ENCODE measurements at places on chromosomes 4 and X.

DNA sequence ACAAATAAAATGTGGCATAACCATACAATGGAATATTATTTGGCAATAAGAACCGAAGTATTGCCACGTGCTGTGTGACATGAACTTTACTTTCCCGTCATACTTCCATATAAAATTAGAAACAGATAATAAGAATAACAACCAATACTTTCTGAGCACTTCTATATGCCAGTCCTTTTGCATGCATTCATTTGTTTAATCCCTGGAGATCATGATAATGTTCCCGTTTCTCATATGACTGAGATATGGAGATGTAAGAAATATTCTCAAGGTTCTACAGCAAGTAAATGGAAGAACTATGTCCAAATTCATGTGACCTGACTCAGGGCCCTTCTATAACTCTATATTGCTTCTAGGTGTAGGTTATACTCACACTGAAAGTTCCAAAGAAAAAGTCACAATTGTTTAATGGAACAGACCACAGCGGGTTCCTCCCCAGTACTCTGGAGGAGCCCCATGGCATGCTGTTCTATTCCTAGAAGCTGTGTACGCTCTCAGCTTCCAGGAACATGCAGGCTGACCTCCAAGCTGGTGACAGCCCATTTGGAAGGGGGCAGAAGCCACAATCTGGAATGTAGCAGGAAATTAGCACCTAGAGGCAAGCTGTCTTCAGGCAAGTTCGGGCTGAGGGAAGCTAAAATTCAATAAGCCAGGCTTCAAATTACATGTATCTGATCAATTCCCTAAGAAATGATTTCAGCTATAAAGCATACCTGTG lies 31.5 kb downstream of the QDPR start:
- no peak for DNase-seq

DNA sequence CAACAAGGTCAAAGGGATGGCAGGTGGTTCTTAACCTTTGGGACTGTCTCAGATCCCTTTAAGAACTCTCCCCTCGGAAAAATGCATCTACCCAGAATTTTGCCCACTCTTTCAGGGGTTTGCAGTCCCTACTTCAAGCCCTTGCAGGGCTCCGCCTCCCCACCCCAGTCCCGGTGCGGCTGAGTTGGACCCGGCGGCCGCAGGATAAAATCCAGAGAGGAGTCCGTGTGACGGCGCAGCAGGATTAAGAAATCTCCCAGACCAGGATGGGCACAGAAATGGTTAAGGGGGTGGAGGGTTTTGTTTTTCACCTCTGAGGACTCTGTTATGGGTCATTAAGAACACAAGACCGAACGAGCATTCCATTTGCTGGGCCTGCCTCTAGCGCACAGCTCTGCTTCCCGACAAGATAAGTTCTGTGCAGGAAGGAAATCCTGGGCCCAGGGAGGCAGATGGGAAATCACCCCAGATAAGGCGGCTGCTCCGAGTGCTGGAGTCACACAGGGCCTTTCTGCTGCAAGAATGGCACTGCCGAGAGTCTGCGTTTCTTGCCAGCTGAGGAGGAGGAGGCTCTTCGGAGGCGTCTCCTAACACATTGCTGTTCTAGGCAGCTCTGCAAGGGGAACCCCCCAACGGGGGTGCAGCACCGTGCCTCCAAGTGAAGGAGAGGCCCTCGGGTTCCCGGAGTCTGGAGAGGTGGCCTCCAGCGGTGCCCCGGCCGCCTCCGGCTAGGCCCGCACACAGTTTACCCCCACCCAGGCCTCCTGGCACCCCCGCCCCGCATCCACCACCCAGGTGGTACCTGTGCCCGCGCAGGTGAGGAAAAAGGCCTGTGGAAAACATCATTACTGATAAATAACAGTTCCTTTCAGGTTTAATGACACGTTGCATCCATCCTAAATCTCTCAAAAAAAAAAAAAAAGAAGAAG lies 277.6 kb downstream of the BCOR start:
- DNase-seq = peak; percentile 54

DNA sequence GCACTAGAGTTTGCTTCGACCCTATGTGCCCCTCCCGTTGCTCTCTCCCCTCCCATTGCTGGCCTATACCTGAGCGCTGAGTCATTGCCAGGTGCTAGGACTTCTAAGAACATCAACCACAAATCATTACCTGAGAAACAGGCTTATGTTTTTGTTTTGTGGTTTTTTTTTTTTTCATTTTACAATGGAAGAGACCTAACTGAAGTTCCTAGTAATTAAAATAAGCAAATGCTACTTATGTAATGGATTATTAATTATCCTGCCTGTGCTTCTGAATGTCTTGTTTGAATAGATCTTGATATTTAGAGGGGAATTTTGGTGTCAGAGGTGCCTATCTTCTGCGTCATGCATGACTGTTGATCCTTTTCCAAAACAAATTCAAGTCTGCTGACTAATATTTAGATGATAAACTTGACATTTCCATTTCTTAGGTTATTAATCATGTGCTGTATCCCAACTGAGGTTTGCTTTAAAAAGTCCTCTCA lies 275.4 kb upstream of the CPEB2 start:
- no peak for DNase-seq

DNA sequence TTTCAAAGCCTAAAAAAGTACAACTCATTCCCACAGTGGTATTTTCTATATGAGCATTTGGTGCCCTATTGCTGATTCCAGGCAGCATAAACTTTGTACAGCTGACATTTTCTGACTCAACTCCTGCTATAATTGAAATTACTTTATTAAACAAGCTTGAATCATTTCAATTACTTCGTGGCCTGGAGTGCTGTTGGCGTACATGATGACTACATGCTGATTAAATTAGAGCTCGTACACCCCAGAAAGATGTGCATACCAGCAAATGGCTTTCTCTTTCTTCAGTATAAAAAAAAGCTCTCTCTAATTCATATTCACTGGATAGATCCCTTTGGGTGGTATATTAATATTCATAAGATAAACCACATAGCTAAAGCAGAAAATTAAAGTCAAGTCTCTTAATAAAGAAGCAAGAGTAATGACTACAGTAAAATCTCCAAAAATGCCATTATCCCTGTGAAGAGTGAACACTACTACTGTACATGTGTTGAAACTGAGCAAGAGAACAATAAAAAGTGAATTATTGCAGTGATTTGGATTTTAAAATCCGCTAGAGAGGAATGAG lies 245.0 kb upstream of the IGFBP7 start:
- no peak for DNase-seq

DNA sequence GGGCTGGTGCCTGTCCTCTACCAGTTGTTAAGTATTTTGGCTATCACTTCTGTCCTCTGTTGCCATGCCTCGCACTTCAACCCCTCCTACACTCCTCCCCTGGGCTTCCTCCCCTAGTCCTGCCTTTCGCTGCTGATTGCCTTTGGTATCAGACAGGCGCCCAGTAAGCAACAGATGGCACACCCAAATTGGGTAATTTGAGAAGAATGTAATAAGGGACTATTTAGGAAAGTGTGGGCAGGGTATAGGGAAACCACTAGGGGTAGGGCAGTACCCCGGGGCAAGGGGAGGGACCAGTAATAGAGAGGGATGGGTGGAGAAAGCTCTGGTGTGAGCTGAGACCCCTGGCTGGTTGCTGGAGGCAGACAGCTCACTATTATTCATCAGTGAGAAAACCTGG lies 172.7 kb upstream of the USP9X start:
- no peak for DNase-seq

DNA sequence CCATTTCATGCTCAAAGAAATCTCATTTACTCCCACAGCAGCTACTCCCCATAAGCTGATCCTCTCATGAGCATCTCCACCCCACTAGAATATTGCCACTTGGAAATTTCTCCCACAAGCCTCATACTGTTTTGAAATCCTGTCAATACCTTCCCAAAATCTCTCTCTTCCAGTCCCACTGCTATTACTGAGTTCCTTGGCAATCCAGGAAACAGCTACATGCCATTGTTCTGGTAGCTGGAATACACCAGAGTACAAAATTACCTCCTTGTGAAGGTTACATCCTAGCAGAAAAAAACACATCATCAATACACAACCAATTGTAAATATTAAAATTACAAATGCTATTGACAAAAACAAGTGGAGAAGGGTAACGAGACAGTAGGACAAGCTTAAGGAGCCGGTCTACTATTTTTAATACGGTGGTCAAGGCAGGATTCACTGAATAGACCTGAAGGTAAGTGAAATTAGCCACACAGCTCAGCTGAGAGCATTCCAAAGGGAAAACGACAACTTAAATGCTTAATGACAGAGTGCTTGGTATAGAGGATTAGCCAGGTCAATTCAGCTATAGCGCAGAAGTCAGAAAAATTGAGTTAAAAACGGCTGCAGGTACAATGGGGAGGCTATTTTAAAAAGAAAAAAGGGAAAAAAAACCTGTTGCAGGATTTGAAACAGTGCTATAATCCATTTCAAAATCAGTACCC lies 6.4 kb downstream of the RPL9 start:
- DNase-seq = no peak

DNA sequence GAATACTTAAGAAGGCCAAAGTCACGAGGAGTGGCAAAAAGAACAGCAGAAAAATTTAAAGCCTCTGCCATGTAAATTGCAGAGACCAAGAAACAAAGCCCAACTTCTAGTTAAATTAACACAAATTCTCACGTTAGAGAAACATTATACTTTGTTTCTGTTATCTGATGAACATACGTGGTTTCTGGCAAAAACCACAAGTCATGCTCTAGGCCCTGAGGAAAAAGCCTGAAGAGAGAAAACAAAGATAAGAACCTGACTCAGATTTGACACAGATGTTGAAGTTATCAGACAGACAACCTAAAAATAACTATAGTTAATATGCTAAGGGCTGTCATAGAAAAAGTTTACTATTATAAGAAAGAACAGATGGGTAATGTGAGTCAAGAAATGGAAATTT lies 149.1 kb upstream of the PCDH10 start:
- DNase-seq = no peak

DNA sequence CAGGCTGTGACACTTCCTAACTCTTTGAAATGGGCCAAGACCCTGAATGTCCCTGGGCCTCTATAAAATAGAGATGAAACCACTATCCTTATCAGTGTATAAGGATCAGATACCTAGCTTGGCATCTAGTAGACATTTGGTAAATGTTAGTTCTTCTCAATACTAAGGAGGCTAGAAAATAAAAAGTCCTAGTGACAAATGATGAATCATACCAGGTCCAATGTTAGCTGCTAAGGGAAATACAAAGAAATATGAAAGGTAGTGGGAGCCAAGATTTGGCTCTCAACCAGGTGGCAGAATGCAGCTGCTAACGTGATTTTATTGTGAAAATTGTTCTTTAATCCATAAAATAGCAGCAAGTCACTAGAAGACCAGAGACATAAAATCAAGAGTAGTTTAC lies 19.8 kb upstream of the PPARGC1A start:
- DNase-seq = no peak

Data from testis (tissue), 5 donors.